NCI-H1092 (cell line): ENCODE measurements at places on chromosomes 6 and 20.

GRCh38 chr6:89067796-89068195 lies 12.8 kb upstream of the PNRC1 start:
- DNase-seq, result no peak

- DNase-seq, result no peak
These were observed 174.9 kb downstream of the ISM1 start for GRCh38 chr20:13396022-13396421.

DNA sequence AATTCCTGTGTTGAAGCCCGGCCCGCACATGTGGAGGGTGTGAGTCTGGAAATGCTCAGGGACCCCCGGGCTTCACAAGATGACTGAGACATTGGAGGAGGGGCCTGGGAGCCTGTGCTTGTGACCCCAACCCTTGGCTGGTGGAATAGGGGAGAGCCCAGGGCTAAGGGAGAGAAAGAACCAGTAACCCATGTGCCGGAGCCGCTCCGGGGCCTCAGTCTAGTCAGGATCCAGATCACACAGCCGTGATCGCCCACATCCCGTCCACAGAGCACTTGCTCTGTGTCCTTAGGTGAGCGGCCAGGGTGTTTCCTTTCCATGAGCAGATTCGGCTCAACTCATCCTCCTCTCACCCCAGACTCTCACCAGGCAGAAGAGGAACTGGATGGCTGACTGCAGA lies 152.3 kb upstream of the RPS6KA2 start:
- no peak for DNase-seq

GRCh38 chr6:110689275-110689935 lies 125.9 kb downstream of the CDK19 start:
- no peak for DNase-seq

DNA sequence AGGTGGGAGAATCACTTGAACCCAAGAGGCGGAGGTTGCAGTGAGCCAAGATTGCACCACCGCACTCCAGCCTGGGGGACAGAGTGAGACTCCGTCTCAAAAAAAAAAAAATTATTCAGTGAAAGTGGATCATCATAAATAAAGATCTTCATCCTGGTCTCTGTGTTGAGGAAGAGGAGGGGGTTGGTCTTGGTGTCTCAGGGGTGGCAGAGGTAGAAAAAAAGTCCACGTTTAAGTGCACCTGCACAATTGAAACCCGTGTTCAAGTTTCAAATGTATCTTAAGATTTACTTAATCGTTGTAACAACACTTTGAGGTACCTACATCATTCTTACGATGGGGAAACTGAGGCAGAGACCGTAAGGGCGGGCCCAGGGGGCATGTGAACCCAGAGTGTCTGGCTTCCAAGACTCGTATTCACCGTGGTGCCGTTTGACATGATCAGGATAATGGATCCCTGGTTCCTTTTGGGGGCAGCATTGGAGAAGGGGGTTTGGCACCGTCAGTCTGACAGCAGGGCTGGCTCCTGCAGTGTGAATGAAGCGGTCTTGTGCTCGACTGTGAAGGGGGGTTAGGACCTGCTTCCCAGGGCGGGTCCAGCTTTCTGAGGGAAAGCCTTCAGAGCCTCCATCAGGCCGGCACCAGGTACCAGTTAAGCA lies 32.9 kb upstream of the ID1 start:
- DNase-seq, result peak; percentile 63

DNA sequence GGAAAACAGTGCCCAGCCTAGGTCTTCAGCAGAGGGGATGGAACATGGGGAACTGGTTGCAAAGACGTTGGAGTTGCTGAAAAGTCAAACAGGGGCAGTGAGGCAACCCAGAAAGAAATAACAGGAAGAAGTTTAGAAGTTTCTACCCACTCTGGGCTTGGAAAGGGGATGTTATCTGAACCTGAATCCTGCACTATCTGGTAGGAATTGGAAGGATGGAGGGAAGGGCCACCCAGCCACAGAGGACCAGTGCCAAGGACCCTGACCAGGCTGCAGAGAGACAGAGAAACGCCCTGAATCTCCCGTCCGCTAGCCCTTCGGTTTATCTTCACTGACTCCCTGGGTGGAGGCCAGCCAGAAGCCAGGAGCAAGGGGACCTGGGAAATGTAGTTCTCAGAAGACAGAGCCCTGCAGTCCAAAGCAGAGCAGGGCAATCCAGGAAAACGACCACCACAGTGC lies 217.3 kb upstream of the RREB1 start:
- DNase-seq, result no peak

DNA sequence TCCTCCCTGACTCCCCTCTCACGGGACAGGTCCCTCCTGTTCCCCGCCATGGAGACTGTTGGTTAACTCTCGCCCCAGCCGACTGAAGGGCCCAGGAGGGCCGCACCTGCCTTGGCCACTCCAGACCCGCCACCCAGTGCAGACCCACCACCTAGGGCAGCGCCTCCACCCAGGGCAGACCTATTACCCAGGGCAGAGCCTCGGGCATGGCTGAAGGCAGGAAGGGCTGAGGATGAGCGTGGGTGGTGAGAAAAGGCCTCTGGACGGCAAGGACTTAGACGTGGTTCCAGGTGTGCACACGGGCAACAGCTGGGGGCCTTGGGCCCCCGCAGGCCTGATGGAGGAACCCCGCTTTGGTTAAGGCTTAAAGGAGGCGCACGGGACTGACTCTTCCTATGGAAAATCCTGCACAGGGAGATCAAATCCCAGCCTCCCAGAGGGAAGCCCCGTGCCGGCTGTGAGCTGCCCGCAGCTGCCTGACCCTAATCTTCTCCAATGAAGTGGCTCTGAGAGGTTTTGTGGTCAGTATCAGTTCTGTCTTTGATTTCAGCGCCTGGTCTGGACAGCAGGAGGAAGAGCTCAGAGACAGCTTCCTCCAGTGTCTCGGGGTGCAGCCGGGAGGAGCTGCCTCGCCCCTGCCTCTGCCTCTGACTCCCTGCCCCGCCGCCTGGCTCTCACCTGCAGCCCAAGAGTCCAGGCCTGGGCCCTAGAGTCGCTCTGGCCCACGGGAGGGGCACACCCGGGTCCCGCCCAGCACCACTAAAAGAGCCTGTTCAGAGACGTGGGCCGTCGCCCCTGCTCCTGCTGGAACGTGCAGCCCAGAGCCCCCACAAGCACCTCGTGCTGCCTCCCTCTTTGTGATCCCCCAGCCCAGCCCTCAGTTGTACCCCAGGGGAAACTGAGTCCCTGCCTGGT lies 12.1 kb upstream of the CHRNA4 start:
- no peak for DNase-seq

GRCh38 chr20:32343439-32343838 lies 14.7 kb upstream of the ASXL1 start:
- no peak for DNase-seq

DNA sequence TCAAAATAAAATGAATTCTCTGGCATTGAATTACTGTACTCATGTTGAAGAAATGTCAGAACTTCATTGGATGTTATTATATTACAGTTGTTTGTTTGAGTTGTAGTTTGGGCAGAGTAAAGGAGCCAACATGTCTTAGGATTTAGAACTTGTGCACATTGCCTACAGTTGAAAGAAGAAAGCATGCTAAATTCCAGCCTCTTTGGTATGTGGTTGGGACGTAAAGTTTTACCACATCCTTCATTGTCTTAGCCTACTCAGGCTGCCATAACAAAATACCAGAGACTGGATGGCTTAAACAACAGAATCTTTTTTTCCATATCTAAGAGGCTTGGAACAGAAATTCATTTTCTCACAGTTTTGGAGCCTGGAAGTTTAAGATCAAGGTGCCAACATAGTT lies 42.4 kb downstream of the HFE start:
- DNase-seq, result no peak

- DNase-seq, result no peak
These were observed 492.1 kb downstream of the UTRN start for GRCh38 chr6:144777249-144777648.

DNA sequence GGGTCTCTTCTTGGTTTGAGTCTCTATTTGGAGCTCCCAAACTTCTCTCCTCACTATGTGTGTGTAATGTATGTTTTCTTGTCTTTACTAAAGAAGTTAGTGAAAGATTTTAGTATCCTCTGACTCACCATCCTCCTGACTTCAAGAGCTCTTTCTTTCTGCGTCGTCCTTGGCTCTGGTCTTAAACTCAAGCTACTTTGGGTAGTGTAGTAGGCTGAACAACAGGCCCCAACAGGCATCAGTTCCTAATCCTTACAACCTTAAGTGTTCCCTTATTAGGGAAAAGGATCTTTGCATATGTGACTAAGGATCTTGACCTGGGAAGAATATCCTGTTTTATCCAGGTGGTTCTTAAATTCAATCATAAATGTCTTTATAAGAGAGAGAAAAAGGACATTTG lies 810.2 kb downstream of the MAFB start:
- no peak for DNase-seq

DNA sequence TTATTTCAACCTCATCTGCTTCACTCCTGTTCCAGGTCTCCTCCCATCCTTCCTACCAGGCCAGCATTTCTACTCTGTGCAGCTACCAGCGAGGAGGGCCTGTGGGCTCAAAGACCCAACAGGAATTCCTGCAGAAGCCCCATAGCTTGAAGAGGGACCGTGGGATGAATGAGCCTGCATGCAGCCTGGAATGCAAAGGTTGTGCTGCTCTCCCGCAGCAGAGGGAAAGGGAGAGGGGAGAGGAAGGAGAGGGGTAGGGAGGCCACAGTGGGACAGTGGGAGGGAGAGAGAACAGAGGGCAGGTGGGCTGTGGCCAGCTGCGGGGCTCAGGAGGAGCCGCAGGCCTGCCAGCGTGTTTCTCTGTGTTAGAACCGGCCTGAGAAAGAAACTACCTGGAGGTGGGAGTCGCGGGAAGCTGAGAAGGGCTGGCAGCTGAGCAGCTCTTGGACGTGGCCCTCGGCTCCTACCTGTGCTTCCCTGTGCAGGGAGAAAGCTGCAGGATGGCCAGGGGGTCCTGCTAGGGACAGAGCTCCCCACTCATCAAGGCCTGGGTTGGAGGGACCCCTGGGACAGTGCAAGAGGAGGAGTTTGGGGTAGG lies 66.1 kb upstream of the MLN start:
- DNase-seq, result no peak

DNA sequence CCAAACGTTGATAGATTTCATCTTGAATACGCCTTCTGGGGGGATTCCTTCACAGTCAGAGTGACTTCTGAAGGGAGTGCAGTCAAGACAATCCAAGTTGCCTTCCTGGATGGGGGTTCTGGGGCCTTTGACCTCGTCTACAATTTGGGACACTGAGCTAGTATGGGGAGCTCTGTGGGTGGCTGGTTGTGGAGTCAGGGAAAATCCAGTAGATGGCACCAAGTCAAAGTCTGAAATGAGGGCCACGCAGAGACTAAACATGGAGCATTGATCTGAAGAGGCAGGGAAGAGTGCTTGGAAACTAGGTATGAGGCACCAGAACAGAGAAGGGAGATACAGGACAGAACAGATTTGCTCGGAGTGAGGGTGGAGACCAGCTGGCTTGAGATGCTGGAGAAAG lies 43.6 kb upstream of the CCN6 start:
- no peak for DNase-seq

- DNase-seq, result peak; percentile 69
These were observed 1082.4 kb upstream of the MAP3K7 start for GRCh38 chr6:91669154-91669870.

DNA sequence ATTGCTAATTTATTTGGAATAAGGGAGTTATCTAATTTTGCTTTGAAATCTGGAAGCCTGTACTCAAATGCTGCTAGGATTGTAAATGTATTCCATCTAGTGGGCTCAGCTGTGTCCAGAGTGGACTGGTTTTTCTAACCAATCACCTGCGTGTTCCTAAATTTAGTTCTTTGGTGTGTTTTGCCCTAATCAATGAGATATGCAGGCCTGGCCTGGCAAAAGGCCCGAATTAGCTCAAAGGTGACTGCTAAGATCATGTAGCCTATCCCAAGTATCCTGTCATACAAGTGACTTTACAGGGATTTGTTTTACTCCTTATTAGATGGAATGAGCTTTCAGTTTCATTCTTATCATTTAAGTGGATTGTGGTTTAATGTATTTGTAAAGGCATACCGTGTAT lies 51.3 kb upstream of the ARMC2 start:
- DNase-seq, result no peak

DNA sequence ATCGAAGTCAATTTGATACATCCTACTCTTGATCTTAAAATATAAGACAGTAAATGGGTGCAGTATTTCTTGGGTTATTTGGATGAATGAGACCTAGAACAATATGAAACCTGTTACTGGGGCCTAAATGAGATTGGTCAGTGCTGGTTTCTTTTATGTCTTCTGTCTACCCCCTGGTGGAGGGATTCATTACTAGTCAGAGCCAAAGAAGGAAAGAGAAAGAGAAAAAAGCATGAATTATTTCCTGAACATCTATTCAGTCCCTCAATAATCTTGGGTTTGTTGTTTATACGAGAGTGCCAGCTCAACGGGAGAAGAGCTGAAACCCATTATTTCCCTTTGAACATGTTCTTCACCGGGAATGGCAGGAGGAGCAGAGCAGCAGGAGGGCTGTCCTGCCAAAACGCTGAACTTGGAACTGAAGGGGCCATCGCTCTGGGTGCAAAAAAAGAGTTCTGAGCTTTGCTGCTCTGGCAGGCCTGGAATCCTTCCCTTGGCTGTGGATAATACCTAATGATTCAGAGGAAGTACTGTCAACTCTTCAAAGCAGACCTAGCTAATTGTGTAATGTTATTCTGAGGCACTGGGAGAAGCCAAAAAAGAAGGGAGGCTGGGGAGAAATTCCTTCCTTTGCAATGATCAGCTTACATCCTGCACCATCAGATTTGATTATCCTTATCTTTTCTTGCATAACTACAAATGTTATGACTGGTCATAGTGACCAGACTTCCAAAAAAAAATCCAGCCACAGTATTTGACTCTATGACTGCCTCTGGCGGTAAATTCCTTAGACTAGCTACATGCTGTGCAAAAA lies 72.0 kb downstream of the BLOC1S5 start:
- no peak for DNase-seq

- no peak for DNase-seq
These were observed 38.8 kb downstream of the SLC22A3 start for GRCh38 chr6:160386869-160387530.

GRCh38 chr20:34546751-34547181 lies 11.8 kb upstream of the MAP1LC3A start:
- peak; percentile 50 for DNase-seq

GRCh38 chr20:53899351-53900167 lies 170.8 kb downstream of the BCAS1 start:
- DNase-seq, result no peak

DNA sequence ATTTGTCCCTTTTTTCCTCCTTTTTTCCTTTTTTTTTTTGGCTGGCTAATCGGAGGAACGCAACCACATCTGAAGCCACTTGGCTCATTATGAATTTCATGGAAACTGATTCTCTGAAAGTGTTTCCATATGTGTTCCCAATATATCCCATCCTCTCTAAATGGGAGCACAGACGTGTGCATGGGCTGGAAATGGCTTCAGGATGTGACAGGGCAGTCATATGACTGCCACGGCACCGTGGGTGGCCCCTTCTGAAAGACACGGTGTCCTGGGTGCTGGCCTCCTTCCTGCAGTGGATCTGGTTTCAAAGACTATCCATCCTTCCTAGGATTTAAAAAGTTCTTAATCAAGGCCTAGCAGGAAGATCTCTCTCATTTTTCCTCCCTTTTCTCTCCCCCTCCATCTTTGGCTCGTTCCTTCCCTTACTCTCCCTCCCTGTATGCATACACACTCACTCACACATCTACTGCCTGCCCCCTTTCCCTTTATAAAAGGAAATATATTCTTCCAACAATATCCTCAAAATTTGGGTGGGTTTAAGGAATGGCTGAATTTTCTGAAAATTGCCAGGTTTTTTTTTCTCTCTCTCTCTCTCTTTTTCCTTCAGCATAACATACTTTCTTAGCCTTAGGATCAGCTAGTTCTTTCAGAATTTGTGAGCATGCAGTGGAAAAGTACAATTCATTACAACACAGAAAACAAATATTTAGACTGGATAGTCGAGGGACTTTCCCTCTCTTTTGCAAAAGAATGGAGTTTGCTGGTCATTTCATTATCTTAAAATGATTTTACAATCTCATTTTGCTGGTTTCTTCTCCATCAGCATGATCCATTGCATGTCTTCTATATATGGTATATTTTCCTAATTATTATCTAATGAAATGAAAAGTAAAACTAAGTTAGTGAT lies 161.2 kb upstream of the SUPT3H start:
- no peak for DNase-seq
